ENCODE measurements at places on chromosomes 3 and 15.

DNA sequence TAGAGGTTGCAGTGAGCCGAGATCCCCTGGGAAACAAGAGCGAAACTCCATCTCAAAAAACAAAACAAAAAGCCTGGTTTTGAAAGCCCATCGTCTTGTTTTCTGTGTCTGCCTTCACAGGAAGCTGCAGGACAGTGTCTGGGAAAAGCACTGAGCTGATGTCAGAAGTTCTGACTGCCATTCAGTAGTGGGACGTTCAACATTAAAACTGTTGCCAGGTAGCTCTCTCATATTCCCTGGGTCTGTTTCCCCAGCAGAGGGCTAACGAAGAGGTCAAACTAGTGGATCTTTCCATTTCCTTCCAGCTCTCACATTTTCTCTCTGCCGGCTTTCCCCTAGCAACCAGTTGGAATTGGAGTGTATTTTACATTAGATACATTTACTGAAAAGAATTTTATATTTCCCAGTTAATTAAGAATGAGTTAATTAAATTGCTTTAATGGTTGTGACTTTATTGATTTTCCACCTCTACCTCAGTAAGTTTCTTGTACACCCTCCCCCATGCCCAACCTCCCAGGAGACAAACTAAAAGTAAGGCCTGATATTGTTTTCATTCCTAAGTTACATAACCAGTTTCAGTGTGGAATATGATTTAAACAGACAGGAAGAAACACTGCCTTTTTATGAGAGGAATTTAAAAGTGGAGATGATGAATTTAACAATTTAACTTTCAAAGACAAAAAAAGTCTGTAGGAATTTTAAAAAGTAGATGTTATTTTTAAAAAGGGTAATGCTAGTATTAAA is 29.9 kb downstream of the RCN2 start:
- DNase-seq = no peak

- no peak for DNase-seq
Observed at GRCh38 chr15:33584797-33585196, 274.0 kb downstream of the RYR3 start.

DNA sequence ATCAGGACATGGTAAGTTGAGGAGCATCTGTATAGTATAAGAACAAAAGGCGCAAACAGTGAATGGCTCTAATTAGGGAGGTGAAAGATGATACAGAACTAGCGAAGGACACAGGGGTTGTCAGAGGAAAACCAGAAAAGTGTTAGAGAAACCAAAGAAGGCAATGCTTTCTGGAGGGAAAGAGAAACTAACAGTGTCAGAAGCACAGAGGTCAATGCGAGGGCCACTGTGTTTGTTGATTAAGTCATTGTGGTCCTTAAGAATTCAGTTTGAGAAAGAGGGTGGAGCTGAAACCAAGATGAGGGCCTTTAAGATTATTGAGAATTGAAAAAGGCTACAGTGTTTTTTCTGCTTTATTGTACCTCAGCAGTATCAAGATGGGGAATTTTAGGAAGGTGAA is 28.8 kb downstream of the ATG7 start:
- no peak for DNase-seq

DNA sequence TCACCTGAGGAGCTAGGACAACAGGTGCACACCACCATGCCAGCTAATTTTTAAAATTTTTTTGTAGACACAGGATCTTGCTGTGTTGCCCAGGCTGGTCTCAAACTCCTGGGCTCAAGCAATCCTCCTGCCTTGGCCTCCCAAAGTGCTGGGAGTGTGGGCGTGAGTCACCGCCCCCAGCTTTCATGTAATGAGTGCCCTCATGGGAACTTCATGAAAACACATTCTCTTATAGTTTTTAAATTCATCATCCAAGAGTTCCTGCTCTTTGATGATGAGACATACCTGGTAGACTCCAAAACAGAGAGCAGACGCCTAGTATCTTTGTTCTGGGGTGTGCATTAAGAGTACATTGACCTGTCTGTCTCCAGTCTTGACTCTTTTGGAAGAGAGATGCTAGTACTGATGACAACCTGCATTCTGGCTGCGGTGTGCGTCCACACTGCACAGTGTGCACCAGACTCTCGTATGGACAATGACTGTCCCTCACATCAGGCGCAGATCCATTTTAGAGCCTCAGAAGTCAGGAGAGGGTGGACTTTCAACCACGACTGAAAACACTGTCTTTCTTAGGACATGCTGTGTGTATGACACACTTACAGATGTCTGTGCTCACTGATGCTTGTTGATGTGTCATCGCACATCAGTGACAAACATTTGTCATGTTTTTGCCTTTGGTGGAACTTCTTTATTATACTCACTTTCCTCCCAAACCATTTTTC is 2.0 kb downstream of the NRROS start:
- DNase-seq = peak; percentile 48

- DNase-seq = no peak
Observed at GRCh38 chr15:52292780-52293392, 2.7 kb downstream of the MYO5C start.

GRCh38 chr3:122502139-122502538 is 12.6 kb downstream of the KPNA1 start:
- DNase-seq = no peak

- no peak for DNase-seq
Observed at GRCh38 chr3:85846940-85847339, 888.2 kb downstream of the CADM2 start.

GRCh38 chr15:40130799-40131502 is 22.3 kb upstream of the BMF start:
- no peak for DNase-seq

GRCh38 chr15:34708422-34708821 is 46.4 kb downstream of the GJD2 start:
- DNase-seq = no peak

DNA sequence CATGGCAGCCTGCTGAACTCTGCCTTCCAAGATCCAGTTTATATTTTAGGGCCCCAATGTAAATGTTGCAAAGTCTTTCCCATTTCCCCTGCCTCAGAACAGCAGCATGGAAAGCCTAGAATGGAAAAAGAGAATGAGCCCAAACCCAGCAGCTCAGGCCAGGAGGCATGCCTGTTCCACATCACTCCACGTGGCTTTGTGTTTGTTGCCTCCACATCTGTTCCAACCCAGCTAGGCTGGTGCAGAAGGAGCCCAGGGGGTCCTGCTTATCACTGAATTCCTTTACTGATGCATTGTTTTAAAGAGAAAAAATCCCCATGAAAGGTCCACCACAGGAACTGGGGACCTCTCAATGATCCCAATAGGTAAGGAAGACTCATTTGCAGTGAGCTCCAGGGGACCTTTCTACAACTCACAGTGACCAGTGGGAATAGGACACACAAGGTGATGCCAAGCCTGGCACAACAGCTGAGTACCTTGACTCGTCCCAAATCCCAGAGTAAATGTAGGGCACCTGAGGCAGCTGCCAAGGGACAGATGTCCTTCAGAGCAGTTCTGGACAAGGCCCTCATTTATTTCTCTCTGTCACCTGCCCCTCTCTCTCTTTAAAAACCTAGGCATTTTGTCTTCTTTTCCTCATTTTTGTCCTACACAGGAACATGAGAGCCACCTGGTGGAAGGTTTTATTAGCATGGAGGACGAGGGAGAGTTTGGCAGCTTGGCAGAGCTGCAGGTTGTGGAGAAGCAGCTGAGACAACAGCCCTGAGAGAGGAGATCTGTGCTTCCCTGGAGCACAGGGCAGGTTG is 41.7 kb upstream of the ADAMTS17 start:
- no peak for DNase-seq

DNA sequence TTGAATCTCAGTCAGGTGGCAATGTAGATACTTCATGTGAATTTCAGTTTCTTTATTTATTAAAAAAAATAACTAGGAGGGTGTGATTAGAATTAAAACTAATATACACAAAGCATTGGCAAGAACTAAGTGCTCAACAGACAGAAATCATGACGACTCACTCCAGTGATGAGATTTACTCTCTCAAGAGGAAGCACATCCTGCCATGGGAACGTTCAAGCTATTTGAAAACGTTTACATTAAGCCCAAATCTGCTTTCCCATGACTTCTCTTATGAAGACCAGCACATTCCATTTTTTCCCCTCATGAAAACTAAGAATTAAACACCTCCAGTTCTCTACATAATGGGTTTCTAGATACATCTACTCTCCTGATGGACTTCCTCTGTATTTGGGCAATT is 8.5 kb downstream of the WDR53 start:
- DNase-seq = no peak

GRCh38 chr15:71506946-71507345 is 303.4 kb upstream of the NR2E3 start:
- no peak for DNase-seq

DNA sequence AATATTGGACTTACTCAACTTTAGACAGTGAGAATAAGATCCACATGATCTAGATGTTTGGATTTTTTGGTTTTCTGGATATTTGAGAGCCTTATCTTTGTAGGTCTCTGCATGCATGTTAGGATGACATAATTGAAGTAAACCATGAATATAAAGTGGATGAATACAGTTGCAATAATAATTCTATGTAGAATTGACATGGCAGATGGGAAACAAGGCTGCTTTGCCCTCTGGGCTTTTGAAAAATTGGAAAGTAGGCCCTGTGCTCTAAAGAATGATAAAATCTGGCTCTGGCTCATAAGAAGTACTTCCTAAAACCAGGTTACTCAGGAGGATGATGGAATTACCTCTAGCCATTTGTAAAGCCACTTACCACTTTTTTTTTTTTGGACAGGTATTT is 86.9 kb downstream of the ZNF609 start:
- no peak for DNase-seq

- DNase-seq = no peak
Observed at GRCh38 chr15:64635499-64636495, 139.6 kb downstream of the RBPMS2 start.

GRCh38 chr15:59741274-59741906 is 52.3 kb upstream of the BNIP2 start:
- no peak for DNase-seq

DNA sequence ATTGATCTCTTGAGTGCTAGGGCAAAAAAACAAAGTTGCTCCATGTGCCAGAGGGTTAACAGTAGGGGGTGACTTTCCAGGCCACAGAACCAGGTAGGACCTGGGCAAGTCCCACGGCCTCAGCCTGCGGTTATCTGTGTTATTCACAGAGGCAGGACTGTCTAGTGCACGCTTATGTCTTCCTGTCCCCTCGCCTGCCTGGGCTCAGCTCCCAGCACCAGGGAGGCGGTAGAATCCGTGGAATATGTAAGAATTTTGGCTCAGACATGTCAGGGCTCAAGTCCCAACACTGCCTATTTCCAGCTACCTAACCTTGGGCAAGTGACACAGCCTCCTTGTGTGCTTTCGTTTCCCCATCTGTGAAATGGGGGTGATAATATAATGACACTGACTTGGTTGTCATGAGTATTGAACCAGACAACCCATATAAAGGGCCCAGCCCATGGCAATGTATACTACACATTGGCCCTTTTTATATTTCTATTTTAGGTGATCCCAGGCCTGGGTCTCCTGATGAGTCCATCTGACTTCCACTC is 44.3 kb upstream of the FLNB start:
- no peak for DNase-seq

- DNase-seq = no peak
Observed at GRCh38 chr3:5005367-5005766, 26.1 kb downstream of the BHLHE40 start.

DNA sequence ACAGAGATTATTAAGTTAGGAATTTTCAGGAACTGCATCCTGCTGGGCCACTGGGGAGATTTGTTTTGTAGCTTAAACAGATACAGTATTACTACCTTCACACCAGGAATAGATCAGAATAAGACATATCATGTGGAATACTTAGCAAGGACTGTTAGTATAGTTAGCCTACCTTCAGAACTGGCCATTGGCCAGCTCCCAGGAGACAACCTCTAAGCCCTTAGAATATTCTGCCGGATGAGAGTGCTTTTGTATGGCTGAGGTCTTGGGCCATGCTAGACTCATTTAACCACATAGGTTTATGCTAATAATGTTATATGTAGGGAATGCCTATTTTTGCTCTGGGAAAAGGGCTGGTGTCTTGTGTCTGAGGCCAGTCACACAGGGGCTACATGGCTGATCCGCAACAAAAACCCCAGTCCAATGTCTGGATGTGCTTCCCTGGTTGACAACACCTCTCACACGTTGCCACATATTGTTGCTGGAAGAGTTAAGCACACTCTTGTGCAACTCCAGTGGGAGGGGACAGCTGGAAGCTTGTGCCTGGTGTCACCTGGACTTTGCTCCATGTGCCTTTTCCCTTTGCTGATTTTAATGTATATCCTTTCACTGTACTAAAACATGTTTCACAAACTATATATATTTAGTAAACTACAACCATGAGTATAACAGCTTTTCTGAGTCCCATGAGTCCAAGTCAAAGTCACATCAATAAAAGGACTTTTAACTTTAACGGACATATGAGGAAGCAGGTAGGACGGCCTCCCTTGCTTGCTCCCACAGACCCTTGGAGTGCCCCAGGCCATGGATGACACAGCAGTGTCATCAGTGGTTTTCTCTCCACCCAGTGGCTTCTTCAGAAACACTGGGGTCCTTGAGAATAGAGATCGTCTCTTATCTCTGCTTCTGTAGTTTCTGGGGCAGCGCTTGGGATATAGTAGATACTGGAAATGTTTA is 118.0 kb upstream of the C3orf80 start:
- DNase-seq = no peak

GRCh38 chr15:82858932-82859331 is 49.5 kb downstream of the WHAMM start:
- no peak for DNase-seq

- no peak for DNase-seq
Observed at GRCh38 chr3:157204880-157205279, 44.9 kb upstream of the CCNL1 start.

DNA sequence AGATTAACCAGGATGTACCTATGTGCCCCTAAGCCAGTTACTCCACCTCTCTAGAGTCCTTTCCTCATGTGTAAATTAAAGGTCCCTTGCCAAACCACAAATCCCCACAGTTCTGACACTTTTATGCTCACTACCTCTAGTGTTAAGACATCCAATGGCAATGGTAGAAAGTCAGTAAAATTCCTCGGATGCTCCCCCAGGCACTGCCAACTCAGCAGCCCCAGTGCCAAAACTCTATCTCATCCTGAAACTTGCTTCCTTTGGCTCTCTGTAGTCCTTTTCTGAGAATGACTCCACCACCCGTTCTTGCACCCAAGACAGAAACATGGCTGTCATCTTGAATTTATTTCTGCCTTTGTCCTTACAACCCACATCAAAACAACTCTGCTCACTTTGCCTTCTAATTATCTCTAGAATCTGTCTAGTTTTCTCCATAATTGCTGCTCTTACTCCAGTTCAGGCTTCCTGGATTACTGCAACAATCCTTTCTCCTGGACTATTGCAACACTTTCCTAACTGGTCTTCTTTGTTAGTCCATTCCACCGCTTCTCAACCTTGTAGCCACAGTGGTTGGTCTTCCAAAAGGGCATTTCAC is 41.6 kb downstream of the MB21D2 start:
- no peak for DNase-seq

DNA sequence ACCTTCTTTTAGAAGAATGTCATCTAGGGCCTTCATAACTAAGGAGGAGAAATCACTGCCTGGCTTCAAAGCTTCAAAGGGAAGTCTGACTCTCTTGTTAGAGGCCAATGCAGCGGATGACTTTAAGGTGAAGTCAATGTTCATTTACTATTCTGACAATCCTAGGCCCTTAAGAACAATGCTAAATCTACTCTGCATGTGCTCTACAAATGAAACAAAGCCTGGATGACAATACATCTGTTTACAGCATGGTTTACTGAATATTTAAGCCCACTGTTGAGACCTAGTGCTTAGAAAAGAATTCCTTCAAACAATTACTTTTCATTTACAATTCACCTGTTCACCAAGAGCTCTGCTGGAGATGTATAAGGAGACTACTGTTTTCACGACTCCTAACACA is 160.4 kb upstream of the EPHA3 start:
- DNase-seq = no peak

All from stimulated activated CD4-positive, alpha-beta T cell treated with anti-CD3 and anti-CD28 coated beads, Interleukin-4, amount 100 ng/mL, for 48 hours (primary cell).